ENCODE measurements at places on chromosomes 6 and 20. TPM values are rescaled to one million over a fixed set of nuclear protein-coding genes. Genes with fewer than 3 reads are reported as not detected.
A peak's percentile ranks its signal among the peaks of the same experiment; 100 is the strongest.

DNA sequence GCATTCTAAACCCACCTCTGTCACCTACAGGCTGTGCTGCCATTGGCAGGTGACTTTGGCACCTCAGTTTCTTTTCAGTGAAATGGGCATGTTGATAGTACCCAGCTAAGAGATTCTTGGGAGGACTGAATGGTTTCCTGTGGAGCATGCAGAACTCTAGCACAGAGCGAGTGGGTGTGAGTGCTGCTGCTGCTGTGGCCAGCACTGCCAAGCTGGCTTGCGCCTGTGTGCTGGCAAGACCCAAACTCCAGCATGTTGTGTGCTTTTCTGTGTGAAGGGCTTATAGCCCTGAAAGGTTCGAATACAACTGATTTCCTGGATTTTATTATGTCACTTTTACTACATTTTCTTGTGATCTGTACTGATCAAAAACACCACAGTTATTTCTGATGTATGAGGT, 78.1 kb upstream of the KIF25 start:
- no peak for DNase-seq

The FAM162B gene
- not detected for total RNA-seq

The WFDC10B gene
- total RNA-seq = not detected

DNA sequence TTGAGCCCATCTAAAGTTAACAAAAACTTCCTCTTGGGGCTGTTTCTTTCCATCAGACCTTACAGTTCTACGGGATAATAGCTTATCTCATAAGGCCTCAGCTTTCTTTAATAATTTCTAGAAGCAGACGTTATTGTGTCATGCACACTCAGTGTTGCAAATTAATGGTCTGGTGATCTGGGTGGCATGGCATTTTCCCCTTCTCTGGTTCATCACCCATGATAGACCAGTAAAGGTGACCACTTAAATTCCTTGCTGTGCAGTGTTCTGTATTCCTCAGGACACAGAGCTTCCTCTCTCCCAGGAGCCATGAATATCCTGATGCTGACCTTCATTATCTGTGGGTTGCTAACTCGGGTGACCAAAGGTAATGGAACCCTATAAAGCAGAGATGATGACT, at the start of gene DEFB125:
DEFB125 (plus strand) TSS at position 272 of the 400 bp plus-strand sequence; CDS start at position 310, 38 bp downstream.
- DNase-seq = no peak

DNA sequence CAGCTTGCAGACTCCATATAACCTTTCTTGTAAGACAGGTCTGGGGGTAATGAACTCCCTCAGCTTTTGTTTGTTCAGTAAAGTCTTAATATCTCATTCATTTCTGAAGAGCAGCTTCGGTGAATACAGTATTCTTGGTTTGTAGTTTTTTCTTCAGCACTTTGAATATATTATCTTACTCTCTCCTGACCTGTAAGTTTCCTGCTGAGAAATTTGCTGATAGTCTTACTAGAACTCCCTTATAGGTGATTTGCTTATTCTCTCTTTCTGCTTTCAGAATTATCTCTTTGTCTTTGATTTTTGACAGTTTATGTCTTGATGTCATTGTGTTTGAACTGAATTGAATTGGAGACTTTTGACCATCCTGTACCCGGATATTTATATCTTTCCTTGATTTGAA, 35.3 kb upstream of the SLC22A3 start:
- DNase-seq = no peak

DNA sequence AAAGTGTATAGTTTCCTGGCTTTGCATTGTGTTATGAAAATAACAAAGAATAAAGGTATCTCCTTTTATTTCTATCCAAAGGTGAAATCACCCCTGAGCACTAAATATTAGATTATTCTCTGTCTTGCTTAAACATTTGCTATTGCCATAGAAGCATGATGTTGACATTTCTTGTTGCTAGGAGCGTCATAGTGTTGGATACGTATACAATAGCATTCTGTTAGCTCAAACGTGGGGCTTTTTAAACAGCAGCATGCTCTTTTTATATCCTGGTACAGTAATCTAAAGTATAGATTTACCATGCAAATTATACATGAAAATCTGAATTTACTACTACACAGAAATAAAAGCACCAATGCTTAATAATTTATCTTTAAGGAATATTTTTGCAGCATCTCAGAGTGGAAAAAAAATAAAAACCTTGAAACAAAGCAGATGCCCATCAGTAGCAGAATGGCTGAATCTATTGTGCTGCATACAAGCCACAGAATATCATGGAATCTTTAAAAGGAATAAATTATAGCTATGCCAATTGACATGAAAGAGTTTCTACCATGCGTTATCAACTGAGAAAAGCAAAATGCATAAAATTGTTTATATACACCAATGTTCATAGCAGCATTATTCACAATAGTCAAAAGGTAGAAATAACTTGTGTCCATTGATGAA, 9.6 kb upstream of the HSF2 start:
- peak; percentile 20 for DNase-seq

- peak; percentile 95 for DNase-seq
Observed at GRCh38 chr20:199996-200395, 10.5 kb upstream of the DEFB128 start.

- DNase-seq = no peak
Observed at GRCh38 chr6:18161431-18161830, 6.2 kb downstream of the KDM1B start.

The MSH5 gene
- 12.8 TPM for total RNA-seq

- DNase-seq = no peak
Observed at GRCh38 chr6:88749849-88750248, 213.6 kb downstream of the RNGTT start.

The MCHR2 gene
- 0.15 TPM for total RNA-seq

GRCh38 chr6:155291291-155291690, 23.0 kb downstream of the TFB1M start:
- DNase-seq = no peak

DNA sequence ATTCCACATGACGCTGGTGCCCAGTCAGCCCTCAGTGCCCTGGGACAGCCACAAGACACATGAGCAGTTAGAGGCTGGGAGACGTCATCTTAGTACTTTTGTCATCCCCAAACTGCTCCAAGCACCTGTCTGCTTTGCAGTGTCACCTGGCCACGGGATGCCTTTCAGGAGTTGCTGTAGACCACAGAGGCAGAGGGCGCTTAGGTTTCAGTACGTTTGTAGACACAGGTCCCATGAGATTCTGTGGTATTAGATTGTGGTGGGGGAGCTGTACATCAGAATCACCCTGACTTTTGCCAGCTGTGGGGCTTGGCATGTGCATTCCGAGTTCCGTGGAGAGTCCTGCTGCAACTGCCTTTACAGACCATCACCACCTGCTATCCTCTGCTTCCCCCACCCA, 16.7 kb downstream of the MAVS start:
- no peak for DNase-seq

The SOX18 gene
- not detected for total RNA-seq

DNA sequence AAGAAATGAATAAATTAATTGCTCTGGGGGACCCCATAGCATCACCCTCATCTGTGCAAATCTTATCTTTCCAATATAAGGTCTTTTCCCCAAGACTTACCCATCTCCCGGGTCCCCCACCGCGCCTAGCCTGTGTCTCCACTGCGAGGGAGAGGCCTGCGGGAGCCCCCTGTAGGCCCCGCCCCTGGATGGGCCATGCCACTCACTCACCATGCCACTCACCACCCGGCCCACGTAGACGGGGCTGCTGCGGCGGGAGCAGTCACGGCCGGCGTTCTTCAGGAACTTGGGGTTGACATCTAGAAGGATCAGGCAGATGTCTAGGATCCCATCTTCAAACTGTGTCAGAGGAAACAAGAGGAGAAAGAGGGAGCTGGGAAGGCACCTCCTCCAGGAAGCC, 17.3 kb downstream of the TGM2 start:
- DNase-seq = no peak

DNA sequence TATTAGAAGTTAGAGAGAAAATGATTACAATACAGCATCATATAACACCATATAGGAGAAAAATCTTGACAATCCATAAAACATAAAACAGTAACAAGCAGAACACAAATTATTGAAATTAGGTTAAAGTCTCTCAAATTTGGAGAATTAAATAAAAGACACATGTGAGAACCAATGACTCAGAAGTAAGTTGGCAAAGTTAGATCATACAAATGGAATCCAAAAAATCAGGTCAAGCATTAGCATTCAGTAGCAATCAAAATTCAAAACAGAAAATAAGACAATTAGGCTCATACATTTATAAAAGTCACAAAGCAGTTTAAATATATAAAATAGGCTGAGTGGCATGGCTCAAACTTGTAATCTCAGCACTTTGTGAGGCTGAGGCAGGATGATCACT, 775.6 kb downstream of the PHF3 start:
- DNase-seq = no peak

DNA sequence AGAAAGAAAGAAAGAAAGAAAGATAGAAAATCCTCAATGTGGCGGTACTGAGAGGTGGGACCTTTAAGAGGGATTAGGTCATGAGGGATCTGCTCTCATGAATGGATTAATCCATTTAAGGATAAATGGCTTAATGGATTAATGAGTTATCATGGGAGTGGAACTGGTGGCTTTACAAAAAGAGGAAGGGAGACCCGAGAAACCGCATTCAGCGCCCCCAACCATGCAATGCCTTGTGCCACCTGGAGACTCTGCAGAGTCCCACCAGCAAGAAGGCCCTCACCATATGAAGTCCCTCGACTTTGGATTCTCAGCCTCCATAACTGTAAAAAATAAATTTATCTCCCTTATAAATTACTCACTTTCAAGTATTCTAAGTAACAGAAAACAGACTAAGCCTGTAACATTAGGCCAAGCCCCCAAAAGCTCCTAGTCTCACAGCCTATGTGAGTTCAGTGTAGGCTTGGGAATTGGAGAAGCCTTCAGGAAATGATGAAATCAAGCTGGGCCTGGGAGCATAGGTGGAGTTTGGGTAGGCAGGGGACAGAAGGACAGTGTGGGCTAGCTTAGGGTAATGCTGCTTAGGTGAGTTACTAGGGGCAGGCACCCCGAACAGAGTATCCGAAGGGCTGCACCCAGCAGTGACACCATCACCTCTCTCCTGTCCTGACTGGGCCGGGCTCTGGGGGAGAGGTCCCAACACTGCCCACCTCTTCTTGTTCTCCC, 36.2 kb upstream of the RNF24 start:
- DNase-seq = no peak

- no peak for DNase-seq
Observed at GRCh38 chr20:25225642-25226432, 22.0 kb upstream of the PYGB start.

- DNase-seq = no peak
Observed at GRCh38 chr6:95596021-95596420, 18.7 kb downstream of the MANEA start.

- peak; percentile 88 for DNase-seq
Observed at GRCh38 chr6:147063469-147064031, 140.7 kb upstream of the STXBP5 start.

The SLC17A1 gene
- total RNA-seq = not detected

DNA sequence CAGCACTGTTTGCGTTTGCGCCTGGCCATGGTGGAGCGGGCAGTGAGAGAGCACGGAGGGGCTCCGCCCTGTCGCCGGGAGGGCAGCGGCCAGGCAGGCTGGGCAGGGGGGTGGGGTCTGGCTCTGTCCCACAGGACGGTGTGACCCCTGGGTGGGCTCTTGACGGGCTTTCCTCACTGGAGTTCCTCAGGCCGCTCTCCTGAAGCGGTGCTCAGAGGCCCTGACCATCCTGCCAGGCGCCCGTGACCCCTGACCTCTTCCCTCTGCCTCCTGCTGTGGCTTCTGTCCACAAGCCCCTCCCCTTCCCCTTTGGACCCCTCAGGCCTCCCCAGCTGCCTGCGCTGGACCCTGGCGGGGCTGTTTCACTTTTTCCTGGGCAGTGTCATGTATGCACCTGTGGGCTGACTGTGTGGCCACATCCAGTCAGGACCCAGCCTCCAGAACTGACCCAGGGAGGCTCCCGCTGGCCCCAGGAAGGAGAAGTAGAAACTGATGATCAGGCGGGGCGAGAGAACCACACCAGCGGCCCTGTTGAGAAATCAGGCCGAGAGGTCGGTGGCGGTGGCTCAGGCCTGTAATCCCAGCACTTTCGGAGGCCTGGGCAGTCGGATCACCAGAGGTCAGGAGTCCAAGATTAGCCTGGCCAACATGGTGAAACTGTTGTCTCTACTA, 1.2 kb downstream of the OGFR start:
- DNase-seq = no peak

The PLEKHG1 gene
- not detected for total RNA-seq

The XKR7 gene
- 0.05 TPM for total RNA-seq

The SIRPB1 gene
- total RNA-seq = 4.2 TPM
